Activated CD4-positive, alpha-beta T cell treated with anti-CD3 and anti-CD28 coated beads, Interleukin-2, amount 50 U/mL, for 16 hours (primary cell): ENCODE measurements at places on chromosomes 5 and 9.

GRCh38 chr5:140043508-140043872, 391 bp upstream of the NRG2 start:
- no peak for DNase-seq

DNA sequence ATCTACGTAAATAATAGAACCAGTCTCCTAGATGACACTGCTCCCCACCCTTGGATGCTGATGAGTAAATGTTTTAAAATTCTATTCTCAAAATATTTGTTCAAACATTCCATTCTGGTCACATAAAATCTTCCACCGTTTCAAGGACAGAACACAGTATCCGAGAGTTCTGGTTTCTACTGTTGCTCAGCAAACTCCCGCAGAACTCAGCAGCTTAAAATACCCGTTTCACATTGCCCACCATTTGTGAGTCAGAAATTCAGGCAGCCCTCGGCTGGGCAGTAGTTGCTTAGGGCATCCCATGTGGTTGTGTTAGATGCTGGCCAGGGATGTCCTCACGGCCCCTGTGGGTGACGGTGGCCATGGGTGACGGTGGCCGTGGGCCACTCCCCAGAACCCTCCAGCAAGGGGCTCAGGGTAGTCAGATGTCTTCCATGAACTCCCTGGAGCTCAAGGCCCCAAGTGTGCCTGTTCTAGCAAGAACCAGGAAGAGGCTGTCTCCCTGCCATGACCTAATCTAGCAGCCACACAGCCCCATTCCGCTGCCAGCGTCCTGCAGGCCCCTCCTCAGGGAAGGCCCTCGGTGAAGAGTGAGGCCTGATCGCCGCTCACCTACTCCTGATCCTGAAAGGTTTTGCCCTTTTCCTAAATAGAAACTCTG, 17.4 kb downstream of the MGAT1 start:
- DNase-seq, result no peak

DNA sequence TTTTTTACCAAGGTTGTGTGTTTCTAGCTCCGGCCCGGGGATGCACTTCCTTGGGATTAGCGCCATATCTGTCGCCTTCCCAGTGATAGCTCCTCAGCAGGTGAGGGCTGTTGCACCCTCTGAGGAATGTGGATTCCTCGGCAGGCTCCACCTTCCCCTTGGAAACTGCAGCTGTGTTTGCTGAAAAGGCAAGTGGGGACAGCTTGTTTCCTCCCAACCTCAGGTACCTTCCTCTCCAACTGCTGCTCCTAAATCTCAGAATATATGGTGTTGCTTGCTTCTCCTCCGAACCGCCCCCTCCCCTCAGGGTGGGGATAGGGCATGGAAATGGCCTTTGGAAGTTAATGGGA, 1.3 kb downstream of the SLC1A1 start:
- no peak for DNase-seq

- no peak for DNase-seq
These were observed 194.8 kb downstream of the SYK start for GRCh38 chr9:90996154-90997065.

DNA sequence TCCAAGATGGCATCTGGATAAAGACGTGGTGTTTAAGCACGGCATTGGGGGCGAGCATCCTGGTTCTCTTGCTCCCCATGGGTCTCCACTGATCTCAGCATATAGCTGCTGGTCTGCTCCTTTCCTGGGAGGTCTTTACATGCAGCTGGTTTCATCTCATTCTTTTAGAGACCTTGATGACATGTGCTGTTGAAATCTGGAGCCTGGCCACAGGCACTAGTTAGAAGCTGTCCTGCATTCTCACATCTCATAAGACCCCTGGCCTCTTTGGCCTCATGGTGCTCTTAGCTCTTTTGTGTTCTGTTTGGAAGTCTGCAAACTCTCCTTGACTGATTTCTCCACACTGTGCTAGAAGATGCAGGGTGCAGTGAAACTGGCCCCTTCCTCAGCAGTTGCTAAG, 113.0 kb downstream of the SMARCA2 start:
- no peak for DNase-seq

DNA sequence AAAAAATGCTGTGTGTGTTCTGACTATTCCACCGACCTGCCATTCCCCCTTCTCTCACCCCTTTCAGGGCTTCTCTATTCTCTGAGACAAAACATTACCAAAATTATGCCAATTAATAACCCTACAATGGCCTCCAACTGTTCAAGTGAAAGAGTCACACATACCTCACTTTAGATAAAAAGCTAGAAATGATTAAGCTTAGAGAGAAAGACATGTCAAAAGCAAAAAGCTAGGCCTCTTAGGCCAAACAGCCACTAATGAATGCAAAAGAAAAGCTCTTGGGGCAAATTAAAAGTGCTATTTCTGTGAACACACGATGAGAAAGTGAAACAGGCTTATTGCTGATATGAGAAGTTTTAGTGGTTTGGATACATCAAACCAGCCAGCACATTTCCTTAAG, 279.6 kb upstream of the GRAMD2B start:
- no peak for DNase-seq

DNA sequence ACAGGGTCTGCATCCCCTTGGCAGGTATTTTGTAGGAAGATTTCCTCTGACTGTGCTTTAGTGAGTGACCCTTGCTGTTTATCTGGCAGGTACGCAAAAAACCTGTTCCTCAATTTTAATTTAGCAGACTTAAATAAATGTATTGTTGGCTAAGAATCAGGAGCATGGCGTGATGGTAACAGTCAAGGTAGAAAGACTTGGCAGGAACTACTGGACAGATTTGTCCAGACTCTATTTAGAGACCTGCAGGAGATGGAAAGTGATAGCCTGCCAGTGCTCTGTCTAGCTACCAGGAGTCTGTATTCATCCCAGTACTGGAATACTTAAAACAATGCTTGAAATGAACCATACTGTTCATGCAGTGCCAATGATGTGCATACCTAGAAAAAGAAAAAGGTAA, 78.8 kb upstream of the MAST4 start:
- no peak for DNase-seq

DNA sequence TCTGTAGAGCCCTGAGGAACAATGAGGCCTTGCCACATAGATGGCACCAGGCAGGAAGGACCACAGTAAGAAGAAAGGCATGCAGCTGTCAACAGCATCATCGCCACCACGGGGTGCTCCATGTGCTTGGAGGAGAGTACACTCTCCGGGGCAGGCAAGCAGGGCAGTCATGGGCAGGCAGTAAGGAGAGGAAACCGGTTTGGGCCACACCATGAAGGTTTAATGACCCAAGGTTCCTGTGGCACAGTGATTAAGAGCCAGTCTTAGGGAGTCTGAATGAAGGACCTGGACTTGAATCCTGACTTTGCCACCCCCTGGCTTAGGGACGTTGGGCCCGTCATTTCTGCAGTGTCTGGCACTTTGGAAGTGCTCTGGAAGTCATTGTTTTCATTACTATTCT, 80.6 kb upstream of the ZBTB43 start:
- DNase-seq, result no peak

DNA sequence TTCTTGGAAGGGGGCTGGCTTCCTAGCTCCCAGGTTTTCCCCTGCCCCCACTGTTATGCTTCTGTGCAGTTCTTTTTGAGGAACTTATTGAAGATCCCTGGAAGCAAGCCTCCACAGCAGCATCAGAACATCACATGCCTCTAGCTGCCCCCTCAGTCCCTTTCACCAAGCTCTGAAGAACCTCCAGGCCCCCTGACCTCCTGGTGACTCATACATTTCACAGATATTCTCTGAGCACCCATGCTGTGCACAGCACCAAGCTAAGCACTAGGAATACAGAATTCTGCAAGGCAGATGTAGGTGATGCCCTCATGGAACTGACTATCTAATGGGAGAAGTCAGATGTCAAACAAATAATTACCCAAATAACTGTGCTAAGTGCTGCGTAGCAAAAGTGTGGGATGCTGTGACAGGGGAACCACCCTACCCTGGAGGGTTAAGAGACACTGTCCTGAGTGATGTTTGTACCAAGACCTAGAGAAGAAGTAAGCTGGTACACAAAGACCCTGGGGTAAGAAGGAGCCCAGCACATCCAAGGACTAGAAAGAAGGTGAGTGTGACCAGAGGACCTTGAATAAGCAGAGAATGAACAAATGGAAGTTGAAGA, 213.7 kb upstream of the NR4A3 start:
- DNase-seq, result no peak

DNA sequence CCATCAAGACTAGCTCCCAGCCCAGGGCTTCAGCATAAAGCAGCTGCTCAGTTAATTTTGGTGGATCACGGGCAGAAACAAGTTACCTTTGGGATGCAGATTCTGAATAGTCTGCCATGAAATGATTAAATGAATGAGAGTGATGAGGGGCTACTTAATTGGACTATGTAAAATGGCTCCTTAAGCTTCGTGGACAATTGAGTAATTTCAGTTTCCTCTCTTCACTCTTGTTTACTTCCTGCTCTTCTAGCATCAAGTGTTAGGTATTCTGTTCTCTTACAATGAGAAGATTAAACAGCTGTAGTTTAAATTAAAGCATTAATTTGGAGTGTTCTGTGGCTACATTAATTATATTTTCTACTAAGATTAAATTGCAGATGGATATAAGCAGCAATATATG, 28.1 kb downstream of the PIK3R1 start:
- DNase-seq, result peak; percentile 12

- DNase-seq, result peak; percentile 88
These were observed 379.6 kb downstream of the MLLT3 start for GRCh38 chr9:20242510-20243189.

DNA sequence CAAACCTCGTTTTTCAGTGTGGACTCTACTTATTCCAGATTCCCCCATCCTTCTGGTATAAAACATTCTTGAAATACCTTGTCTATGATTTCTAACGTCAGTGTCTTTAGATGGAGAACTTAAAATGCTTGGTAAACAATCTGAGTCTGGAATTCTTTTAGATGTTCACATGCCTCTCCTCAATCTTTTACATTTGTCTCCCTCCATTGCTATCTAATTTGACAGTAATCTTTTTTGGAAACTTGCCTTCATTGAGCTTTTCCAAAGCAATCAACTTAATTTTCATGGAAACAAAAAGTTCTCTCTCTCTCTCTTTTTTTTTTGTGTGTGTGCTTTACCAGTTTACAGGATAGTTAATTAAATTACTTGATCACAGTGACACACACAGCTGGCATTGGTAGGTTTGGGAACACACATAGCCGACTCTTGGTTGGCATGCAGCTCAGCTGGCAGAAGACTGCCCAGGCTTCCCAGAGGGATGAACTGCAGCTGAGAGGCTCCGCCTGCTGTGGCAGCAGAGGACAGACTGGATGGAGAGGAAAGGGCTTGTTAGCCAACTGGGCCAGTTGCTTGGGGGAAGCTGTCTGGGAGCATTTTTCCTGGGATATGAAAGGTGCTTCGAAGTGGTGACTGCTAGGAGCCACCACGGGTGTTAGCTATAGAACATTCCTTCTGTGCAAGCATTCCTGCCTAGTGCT, 271.3 kb downstream of the ZSWIM6 start:
- no peak for DNase-seq

- DNase-seq, result no peak
These were observed 598.2 kb upstream of the KLF4 start for GRCh38 chr9:108087781-108088180.

DNA sequence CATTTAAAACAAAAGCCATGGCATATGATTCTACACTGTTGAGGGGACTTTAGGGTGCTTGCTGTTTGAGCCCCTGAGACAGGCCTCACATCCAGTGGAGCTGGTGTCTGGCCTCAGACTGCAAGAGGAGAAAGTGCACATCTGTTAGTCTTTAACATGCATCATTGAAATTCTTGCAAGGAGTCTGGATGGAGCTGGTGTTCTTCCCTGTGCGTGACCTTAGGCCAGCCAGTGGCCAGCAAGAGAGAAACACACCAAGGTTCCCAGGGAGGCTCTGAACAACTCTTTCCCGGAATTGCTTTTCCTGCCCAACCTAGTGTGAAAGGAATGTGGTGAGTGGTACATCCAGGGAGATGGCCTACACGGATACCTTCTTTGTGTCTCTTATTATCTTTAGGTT, 282.8 kb upstream of the TNC start:
- no peak for DNase-seq

DNA sequence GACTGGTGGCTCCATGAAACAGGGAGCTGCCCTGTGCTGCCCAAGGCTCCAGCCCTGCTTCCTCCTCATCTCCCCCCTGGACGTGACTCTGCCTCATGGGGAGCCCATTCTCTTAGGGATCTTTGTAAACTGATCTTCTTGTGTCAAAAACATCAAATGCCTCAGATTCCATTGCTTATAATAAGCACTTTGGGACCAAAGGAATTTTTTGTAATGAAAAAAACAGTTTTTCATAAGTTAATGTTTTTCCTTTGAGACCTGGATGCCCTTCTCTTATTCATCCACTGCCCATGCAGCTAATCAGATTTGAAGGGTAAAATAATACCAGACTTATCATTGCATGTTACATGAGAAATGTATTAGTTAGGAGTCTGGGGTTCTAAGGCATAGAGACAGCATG, 41.7 kb downstream of the PALM2AKAP2 start:
- DNase-seq, result no peak

GRCh38 chr5:131825404-131826013, 28.7 kb upstream of the FNIP1 start:
- no peak for DNase-seq

GRCh38 chr5:68115584-68115983, 100.0 kb upstream of the PIK3R1 start:
- DNase-seq, result no peak

DNA sequence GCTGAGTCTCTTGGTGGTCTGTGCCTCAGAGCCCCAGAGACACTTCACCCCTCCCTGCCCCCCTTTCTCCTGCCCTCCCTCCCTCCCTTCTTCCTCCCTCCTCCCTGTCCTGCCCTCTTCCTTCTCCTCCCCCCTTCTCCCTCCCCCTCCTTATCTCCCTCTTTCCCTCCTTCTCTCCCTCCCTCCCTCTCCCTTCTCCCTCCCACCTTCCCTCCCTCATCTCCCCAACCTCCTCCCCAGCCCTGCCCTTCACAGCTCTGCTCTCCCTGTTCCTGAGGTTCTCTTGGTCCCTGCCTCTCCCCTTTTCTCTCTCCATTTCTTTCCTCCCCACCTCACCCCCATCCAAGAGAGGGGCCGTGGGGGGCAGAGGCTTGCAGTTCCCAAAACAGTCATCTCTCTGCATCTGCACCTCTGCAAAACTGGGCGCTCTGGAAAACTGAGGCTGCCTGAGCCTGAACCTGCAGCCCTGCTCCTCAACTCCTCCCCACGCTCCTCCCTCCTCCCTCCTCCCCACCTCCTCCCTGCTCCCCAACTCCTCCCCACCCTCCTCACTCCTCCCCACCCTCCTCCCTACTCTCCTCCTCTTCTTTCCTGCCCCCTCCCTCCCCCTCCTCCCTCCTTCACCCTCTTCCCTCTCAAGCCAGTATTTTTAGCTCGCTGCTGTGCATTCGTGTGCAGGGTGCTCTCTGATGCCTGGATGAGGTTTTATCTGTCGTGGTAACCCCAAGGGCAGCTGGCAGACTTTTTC, 219.1 kb downstream of the C9orf50 start:
- DNase-seq, result no peak
